ENCODE measurements at places on chromosomes 7 and 10. TPM values are rescaled to one million over a fixed set of nuclear protein-coding genes. Genes with fewer than 3 reads are reported as not detected.
A peak's percentile ranks its signal among the peaks of the same experiment; 100 is the strongest.

GRCh38 chr7:37081436-37081835, 357.1 kb upstream of the AOAH start:
- no peak for DNase-seq

- no peak for DNase-seq
Measured at GRCh38 chr7:113283861-113284260, 165.5 kb upstream of the SMIM30 start.

DNA sequence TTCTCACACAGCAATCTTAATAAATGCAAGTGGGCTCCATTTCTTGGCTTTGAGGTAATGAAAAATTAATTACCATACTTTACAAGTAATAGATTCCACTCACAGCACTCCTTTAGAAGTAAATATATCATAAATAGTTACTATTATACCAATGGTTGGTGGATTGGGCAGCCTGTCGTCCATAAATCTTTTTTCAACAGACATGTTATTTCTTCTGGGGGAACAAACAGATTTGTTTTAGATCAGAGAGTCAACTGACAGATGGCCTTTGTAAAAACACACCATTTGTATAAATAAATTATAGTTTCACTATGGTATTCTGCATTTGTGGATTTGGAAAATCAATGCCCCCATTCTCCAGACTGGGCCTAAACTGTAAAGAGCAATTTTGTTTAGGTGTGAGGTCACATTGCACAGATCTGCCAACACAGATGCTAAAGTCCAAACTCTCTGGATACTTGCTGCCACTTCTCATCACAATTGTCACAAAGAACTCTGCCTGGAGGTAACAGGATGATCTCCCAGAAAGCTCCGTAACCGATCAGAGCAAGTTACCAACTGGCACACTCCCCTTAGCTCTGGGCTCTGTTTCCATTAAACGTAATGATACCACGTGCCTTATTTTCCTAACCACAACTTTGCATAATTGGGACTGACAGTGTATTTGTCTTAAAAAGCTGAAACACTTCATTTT, 4.5 kb upstream of the MACROH2A2 start:
- DNase-seq: no peak

DNA sequence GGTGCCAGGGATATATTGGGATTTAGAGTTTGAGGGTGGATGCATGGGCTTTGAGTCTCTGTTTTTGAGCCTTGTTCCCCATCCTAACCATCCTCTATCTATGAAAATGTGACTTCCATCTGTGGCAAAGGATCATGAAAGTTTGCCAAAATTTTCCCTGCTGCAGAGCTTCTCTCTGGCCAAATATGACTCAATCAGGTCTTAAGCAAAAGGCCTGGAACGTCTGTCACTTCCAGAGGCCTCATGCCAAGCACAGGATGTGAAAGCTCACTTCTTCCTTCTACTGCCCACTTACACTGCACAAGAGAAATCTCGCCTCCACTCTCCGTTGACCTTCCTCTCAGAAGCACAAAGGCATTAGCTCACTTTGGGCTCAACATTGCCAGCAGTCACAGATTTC, 696.9 kb upstream of the NRP1 start:
- DNase-seq: peak; percentile 63

HMX2 gene
- total RNA-seq: not detected

- no peak for DNase-seq
Measured at GRCh38 chr7:2834748-2835441, 9.2 kb downstream of the GNA12 start.

ZNF727 gene
- total RNA-seq: 0.18 TPM

DNA sequence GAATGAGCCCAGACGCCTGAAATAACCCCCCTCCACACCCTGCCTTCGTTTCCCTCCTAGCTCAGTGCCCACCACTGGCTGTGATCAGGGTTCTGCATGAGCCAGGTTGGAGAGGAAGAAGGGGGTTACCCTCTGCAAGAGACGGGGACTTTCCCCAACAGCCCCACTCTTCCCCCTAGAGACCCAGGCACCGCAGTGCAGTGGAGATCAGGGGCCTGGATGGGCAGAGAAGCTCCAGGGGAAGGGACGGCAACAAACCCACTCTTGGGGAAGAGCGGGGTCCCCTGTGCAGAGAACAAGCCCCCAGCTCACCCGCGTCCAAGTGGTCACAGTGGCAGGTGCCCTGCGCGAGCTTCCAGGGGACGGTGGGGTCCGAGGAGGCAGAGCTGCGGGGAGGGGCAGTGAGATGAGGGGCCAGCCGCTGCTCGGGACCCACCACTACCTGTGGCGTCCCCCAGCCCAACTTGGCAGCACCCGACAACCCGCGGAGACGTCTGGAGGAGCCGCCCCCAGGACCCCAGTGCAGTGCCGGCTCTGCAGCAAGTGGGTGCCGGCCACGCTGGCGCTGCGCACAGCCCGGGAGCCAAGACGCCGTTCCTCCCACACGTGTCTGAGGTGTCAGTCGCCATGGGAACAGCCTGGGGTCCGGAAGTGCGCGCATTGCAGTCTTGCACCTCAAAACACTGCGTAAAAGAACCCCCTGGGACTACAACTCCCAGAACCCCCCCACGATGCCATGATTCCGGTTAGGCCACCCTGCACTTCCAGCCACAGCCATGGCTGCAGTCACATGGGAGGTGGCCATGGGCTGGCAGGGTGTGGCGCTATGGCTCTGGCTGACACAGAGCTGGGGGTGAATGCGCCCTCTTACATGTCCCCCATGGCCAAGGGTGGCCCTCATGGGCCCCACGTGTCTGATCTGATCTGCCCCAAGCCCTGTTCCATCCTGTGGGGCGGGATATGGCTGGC, 45.8 kb upstream of the WIPI2 start:
- DNase-seq: peak; percentile 7

NODAL gene
- total RNA-seq: 1.00 TPM

ZCCHC24 gene
- 18.9 TPM for total RNA-seq

VENTX gene
- 0.09 TPM for total RNA-seq

GRCh38 chr7:68861171-68861570, 737.1 kb upstream of the AUTS2 start:
- no peak for DNase-seq

Data from cerebellum (tissue), 4 donors.